H4 (cell line): ENCODE measurements at places on chromosomes 7 and 10. TPM values are rescaled to one million over a fixed set of nuclear protein-coding genes. Genes with fewer than 3 reads are reported as not detected.

Gene ITIH5
- total RNA-seq = 0.10 and 0.29 TPM in 2 replicates

Gene GIMAP8
- total RNA-seq = not detected in 2 replicates

Gene PIP
- total RNA-seq = not detected in 2 replicates

Gene HMX2
- total RNA-seq = 0.27 TPM in 1 of 2 replicates, not detected in the other

Gene VENTX
- total RNA-seq = not detected in 2 replicates

Gene AMZ1
- not detected in 2 replicates for total RNA-seq

Gene GLI3
- total RNA-seq = 4.9 and 5.6 TPM in 2 replicates

Gene GPR15LG
- total RNA-seq = not detected in 2 replicates

Gene SEMA4G
- 0.27 and 0.89 TPM in 2 replicates for total RNA-seq

Gene PARP12
- 26.7 and 27.3 TPM in 2 replicates for total RNA-seq

Gene ITIH2
- not detected in 2 replicates for total RNA-seq

Gene GSAP
- total RNA-seq = 2.1 and 5.0 TPM in 2 replicates

Gene EFCAB10
- not detected in 2 replicates for total RNA-seq

DNA sequence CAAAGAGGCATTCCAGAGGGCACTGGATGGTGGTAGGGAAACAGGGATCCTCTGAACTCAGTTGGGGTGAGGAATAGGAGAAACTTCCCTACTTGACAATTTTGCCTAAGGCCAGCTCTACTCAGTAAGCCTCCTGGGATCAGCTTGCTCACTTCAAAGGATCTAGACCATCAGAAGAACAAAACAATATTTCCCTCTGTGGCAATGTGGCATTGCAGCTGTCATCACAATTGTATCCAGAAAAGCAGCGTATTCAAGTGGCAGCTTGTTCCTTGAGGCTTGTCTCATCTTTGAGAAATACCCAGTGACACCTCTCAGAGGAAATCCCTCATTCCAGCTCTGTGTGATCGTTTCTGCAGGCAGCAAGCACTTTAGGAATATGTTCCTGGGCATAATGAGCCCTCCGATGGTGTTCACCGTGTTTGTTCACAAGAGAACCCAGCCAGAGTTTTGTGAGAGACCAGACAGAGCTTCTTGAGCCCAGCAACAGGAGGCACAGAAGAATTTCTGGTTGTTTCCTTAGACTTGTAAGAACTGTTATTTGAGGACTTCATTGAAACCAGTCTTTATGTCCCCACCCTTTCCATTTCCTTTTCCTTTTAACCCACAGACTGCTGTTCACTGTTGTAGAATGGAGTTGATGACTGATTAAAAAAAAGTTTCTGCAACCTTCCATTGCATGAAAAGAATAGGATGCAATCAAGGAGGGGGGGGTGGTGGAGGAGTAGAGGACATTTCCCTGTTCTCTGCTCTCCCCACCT lies 747.3 kb downstream of the LRMDA start:
- DNase-seq = no peak

- no peak for DNase-seq
Observed at GRCh38 chr10:117341061-117341460, 34.2 kb downstream of the PDZD8 start.

- DNase-seq = no peak
Observed at GRCh38 chr10:77348751-77349150, 288.9 kb downstream of the KCNMA1 start.

DNA sequence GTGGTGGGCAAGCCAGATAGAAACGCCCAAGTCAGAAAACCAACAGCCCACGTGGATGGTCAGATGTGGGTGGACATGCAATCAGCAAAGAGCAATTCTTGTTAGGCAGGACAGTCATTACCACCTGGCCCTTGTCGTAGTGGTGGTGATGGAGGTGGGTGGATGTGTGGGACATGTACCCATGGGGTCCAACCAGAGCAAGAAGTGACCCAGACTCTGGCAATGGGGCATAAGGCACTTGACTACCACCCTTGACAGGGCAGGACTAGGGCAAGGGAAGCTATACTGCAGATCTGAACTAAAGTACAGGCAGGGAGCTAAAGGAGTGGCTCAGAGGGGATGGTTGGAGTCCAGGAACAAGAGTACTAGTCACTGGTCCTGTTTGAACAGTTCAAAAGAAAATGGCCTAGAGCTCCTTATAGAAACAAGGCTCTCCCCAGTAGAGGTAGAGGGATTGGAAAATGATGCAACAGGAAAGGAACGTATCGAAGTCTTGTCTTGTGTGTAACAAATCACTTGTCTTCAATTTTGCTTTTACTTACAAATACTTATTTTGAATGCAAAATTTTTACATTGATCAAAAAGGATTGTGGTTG lies 17.6 kb downstream of the LMOD2 start:
- no peak for DNase-seq

- DNase-seq = no peak
Observed at GRCh38 chr10:79436066-79436849, 9.2 kb downstream of the ZCCHC24 start.

DNA sequence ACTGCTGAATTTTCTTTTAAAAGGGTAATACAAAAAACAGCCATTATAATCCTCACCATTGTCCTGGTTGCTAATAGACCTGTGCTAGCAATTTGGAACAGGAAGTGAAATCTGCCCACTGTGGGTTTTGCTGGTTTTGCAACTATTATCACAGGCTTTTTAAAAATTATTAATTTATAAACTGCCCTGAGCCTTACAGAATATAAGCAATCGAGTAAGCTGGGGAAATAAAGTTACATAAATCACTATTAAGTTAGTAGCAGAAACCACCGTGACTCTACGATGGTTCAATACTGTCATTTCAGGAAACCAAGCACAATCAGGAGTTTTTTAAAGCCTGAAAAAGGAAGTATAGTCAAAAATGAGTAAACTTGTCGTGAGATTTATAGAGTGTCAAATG lies 62.3 kb downstream of the TMEM26 start:
- no peak for DNase-seq

- DNase-seq = no peak
Observed at GRCh38 chr7:28956608-28957063, 1.5 kb downstream of the TRIL start.

DNA sequence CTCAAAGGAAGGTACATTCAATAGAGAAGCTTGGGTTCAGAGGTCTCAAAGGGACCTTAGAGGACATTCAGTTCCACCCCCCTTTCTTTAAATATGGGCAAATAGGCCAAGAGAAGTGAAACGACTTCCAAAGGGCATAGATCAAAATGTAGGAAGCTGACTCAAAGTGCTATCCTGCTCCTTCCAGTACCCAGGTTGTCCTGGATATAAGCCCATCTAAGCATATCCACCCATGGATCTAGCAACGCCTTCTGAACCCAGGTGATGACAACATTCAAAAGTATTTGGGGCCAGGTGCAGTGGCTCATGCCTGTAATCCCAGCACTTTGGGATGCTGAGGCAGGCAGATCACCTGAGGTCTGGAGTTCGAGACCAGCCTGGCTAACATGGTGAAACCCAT lies 5.3 kb downstream of the ATXN7L1 start:
- no peak for DNase-seq

DNA sequence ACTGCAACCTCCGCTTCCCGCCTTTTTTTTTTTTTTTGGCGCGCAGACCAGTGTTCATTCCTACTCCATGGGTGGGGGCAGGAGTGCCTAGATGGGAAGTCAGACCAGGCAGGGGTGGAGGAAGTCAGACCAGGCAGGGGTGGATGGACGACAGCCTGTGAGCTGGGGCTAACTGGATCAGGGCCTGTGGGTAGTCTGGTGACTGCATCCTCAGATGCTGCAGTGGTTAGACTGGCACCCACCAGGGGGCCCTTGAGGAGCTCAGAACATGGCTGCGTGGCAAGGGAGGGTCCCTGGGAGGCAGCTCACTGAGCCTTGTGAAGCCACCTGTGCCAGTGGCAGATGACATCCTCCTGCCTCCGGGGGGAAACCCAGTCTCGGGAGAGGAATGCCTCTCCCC lies 35.1 kb downstream of the RCC1L start:
- no peak for DNase-seq

DNA sequence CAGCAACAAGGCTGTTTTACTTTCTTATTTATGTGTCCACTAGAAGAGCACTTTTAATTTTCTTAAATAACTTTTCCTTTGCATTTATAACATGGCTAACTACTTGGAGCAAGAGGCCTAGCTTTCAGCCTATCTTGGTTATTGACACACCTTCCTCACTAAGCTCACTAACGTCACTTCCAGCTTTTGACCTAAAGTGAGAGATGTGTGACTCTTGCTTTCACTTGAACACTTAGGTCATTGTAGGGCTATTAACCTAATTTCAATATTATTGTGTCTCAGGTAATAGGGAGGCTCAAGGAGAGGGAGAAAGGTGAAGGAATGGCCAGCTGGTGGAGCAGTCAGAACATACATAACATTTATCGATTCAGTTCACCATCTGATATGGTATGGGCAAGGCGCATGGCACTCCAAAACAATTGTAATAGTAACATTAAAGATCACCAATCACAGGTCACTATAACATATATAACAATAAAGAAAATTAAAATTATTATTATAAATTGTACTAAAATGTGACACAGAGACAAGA lies 95.0 kb upstream of the FAM20C start:
- no peak for DNase-seq

GRCh38 chr10:24374134-24374915 lies 165.4 kb downstream of the KIAA1217 start:
- no peak for DNase-seq

- DNase-seq = no peak
Observed at GRCh38 chr7:40105879-40106473, 28.4 kb downstream of the MPLKIP start.

DNA sequence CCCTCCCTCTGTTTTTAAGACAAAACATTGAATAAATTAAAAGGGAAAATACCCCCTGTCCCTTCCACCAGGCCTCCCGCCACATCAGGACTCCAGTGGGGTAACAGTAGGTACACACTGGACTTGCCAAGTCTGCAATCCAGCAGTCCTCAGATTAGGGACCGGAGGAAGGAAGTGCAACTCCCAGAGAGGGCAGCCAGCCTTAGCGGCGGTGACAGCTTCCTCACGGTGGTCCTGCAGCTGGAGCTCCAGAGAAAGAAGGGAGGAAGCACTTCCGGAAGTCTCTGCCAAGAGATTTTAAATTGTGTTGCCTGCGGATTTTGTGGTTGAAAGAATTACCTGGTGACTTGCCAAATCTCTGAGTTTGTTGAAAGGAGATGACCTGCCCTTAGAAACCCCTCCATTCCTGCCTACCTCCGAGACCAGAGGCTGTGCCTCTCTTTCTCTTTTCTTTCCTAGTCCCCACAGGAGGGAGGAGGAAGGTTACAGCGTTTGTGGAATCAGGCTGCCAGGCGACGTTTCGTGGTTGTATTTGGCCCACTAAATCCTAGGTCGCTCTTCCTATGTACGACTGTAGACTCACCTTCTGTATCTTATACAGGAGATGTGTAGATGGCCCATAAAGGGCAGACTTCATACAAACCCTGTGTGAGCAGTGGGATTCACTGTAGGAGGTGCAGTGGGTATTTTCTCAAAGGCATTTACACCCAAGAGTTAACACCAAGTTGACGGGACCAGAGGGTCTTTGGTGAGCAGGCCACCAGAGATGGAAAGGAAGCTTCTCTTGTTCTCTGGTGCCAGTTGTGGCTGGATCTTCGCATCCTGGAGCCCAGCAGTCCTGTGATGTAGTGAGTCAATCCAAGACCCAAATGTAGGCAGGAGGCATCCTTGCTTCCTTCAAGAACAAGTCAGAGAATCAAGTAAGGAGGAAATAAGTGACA lies 77.9 kb downstream of the INSIG1 start:
- peak; percentile 58 for DNase-seq

DNA sequence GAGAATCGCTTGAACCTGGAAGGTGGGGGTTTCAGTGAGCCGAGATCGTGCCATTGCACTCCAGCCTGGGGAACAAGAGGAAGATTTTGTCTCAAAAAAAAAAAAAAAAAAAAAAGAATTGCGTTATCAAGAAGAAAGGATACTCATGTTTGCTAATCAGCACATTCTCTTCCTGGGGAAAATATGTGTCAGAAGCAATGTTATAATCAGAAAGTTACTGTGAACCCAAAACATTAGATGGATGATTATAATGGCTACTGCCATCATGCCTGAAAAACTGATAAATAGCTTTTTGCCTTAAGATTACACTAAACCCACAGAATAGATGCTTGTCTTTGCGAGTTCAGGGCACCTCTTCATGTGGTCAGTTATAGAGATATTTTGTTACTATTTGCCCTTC lies 24.3 kb upstream of the GNAI1 start:
- no peak for DNase-seq

DNA sequence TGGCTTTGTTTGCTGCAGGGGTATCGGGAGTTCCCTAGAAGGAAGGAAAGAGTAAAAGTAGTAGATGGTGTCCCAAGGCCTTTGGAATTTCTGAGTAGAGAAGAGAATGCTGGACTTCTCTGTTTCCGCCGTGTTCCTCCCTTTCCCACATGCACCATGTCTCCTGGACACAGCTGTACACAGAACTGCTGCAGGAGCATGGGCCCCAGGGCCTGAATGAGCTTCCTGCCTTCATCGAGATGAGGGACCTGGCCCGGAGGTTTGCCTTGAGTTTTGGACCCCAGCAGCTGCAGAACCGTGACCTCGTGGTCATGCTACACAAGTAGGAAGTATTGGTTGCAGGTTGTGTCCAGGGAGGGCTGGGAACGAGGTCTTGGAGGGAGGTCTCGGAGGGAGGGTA lies 15.3 kb upstream of the PVRIG start:
- no peak for DNase-seq

DNA sequence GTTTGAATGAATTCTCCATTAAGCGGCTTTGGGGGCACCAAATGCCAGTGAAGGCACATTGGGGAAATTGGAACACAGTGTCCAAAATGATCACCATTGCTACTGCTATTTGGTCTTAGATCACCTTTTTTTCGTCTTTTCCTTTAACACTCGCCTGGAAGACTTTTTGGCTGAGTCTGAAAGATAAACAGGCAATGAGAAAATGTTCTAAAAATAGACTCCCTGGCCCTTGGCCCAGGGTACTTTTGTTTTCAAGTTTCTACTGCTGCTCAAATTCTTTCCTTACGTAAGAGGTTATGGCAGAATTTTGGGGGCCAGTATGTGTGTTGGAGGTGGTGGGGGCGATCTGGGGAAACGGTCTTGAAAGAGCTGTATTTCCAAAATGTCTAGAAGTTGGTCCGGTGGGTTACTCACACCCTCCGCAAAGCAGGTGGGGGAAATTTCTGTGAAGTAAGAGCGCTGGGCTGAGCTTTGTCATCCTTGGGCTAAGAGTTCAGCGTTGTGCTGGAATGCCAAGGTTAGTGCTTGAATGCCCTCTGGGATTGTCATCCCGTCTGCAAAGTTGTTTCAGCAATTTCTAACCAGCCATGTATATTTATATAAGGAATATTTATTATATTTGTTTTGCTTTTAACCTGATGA lies 1.3 kb upstream of the ITPRIP start:
- DNase-seq = peak; percentile 47

DNA sequence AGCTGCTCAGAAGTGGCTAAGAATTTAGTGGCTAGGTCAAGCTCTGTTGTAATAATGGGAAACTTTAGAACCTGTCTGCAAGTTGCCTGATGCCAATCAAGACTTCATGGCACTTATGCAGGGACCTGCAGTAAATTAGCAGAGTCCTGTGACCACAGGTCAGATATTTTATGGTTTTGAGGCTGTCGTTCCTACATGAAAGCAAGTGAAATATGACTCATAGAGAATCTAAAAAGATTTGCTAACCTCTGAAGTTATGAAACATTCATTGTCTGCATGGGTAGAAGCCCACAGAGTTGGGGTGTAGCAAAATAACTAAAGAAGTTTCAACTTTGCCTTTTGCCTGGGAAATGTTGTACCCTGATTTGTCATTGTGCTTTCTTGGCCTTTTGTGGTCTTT lies 32.3 kb downstream of the SLC39A12 start:
- peak; percentile 41 for DNase-seq

GRCh38 chr7:38375453-38375852 lies 102.0 kb upstream of the TARP start:
- peak; percentile 3 for DNase-seq
